Forelimb muscle (tissue), 1 donor: ENCODE measurements at places on chromosomes 5 and 9. TPM values are rescaled to one million over a fixed set of nuclear protein-coding genes. Genes with fewer than 3 reads are reported as not detected.

CDKN2B gene
- 0.25 TPM for polyA plus RNA-seq

DNA sequence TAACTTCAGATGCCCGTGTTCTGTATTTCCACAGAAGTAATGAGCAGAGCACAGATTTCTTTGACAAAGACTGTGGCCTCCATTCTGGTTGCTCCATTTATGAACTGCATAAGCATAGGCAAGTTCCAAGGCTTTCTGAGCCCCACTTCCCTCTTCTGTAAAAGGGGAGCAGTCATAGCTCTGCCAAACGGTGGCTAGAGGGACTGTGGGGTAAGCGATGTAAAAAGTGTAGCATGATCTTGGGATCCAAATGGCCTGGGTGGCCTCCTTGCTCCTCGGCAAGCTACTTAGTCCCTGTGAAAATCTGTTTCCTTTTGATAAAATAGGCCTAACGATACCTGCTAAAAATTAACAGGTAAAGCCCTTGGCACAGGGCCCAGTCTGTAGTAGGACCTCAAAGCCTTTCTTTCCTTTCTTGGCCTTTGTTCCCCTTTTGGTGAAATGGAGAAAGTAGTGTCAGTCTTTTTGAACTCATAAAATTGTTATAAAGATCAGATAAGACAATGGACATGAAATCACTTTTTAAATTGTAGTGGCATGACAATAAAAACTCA lies 646.6 kb downstream of the ACTL7B start:
- no peak for DNase-seq

PCDHB5 gene
- polyA plus RNA-seq: 3.8 TPM

ISL1 gene
- polyA plus RNA-seq: 0.08 TPM

GRCh38 chr9:112551641-112552040 lies 65.0 kb downstream of the KIAA1958 start:
- DNase-seq: no peak

PCDHGA7 gene
- polyA plus RNA-seq: 1.4 TPM

DNA sequence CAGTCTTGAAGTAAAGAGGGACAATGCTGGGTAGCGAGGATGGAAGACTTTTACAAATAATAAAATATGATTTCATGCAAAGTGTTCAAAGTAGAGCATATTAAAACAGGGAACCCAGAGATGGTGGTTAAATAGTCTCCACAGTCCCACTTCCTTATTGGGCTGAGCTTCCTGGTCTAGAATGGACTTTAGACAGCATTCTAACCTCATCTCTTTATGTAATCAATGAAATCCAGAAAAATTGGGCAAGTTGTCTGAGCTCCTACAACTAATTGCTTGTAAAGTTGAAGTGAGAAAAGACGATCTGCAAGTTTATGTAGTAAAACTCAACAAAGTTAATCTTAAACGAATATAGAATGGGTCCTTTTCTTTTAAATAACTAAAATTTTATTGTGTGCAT lies 328.9 kb downstream of the PJA2 start:
- DNase-seq: no peak

DNA sequence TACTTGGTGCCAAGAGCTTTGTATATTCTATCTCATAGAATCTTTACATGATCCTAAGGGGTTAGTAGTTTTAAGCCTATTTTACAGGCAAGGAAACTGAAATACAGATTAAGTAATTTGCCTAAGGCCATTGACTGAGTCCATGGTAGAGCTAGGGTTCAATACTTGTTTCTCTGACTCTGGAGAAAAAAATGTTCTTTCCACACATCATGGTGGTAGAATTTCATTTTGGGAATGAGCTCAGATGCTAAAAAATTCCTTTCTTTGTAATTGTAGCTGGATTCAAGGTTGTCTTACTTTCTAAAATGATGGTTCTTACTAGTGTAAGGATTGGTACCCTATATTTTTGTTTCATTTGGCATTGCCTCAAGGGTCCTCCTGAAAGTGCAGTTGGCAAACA lies 86.0 kb downstream of the ANKRD55 start:
- DNase-seq: no peak

DNA sequence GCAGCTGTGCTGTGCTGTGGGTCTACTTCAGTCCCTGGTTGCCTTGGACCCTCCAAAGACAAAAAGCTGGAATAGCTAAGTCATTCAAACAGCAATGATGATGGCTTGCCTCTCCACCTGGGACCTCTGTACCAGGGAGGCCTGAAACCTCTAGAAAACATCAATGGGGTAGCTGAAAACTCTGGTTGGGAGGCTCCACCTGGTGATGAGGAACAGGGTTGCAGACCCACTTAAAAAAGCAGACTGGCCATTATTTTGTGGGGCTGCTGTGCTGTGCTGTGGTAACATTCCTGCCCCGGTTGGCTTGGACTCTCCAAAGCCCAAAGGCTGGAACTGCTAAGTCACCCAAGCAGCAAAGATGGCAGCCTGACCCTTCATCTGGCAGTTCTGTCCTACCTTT lies 839.3 kb upstream of the ARRDC3 start:
- no peak for DNase-seq

DNA sequence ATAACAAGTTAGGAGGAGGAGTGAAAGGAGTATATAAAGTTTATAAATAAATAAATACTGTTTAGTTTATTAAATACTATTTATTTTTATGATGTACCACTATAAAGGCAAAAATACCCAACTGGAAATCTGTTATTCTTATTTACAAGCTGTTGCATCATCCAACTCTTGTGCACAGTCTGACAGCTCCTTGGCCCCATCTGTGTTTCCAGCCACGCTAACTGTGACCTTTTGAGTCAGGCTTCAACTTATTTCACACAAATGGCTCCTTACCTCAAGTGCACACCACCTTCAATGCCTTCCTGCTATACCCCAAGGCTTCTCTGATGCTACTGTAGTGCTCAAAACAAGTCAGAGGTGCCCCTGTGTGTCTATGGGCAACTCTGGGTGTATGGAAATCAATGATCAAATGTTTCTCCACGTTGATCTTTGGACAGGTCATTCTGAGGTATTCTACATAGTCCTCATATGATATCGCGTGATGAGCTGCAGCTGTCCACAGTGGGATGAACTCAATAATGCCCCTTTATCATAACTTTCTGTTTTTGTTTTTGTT lies 303.2 kb upstream of the GRAMD2B start:
- DNase-seq: no peak

DNA sequence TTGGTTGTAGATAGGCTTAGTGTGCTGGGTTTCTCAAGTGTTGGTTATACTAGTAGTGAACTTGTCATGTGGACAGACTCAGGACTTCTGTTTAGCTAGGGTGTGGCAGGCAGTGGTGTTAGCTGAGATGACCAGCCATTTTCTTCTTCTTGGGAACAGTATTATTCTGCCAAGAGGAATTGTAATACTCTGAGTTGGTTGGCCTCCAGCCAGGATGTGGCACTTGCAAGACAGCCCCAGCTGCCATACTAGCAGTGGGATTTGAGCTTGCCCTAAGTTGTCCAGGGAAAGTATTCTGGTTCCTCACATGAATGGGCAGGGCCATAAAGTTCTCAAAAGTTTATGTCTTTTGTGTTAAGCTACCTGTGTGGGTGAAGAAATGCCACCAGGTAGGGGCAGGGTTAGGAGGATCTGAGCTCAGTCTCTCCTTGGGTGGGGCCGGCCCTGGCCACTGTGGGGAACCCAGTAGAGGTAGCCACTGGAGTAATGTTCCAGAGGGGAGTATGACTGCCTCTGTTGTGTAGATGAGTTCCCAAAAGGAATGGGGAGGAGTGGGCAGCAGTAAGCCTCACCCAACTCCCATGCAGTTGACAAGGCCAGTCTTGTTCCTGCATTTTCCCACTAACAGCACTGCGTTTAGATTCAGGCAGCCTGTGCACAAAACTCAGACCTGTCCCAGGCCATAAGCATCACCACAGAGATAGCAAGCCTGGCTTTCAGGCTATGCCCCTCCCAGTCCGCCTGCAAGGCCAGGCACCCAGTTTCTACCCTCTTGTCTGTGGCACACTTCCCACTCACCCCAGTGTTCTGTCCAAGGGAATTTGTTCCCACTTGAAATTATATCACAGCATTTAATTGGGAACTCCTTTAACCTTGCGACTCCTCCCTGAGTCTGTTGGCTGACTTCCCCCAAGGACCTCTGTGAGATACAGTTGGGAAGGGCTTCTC lies 250.7 kb downstream of the ANXA1 start:
- DNase-seq: no peak

MYMK gene
- polyA plus RNA-seq: 58.2 TPM

DBH gene
- polyA plus RNA-seq: 0.72 TPM

IL9 gene
- polyA plus RNA-seq: not detected

SH3TC2 gene
- polyA plus RNA-seq: 1.3 TPM

DND1 gene
- polyA plus RNA-seq: not detected

DNA sequence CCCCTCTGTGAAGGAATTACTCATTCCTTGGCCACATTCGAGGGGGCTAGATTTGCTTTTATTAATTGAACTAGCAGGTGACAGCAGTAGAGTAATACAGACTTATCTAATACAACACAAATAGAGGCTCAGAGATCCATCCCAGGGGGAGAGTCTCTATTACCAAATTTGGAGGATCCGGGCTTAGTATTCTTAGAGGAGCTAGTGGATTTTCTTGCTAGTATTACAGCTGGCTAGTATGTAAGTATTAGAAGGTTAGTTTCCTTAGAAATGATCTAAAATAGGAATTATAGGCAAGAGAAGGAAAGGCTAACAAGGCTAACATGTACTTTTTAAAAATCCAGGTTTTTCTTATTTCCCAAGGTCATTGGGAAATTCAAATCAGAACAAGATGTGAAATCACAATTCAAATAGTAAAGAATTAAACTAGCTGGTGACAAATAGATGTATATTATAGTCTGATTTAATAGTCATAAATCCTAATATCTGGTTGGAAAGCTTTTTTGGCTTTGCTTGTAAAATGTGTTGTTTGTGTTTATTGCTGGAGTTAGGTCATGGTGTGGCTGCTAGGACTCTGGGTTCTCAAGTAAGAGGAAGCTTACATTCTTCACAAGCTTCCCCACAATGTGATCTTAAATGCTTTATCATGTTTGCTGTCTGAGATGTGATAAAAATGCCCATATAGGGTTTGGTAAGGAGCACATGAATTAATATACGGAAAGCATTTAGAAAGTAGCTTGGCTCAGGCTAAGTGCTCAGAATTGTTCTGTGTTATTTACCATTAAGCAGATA lies 160.4 kb upstream of the MPDZ start:
- no peak for DNase-seq

CER1 gene
- 0.46 TPM for polyA plus RNA-seq
